Fibroblast of the aortic adventitia (primary cell): ENCODE measurements at places on chromosomes 12 and 14.

GRCh38 chr12:3920351-3921150, 47.4 kb upstream of the PARP11 start:
- DNase-seq, result peak; percentile 4

DNA sequence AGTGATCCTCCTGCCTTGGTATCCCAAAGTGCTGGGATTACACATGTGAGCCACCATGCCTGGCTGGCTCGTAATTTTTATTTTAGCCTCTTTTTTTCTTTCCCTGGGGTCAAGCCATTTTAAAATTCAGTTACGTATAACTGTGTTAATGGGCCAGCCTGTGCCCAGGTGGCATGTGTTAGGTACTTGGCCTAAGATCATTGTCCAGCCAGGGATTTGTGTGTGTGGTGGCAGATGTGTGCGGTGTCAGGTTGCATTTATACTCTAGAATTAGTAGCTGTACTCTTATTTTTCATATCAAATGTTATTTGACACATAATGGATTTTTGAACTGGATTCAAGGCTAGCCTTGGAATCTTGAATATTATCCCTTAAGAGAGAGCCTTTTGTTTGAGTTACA, 69.3 kb downstream of the FBXO34 start:
- no peak for DNase-seq

- DNase-seq, result peak; percentile 6
Observed at GRCh38 chr12:43169115-43169681, 382.8 kb downstream of the ADAMTS20 start.

DNA sequence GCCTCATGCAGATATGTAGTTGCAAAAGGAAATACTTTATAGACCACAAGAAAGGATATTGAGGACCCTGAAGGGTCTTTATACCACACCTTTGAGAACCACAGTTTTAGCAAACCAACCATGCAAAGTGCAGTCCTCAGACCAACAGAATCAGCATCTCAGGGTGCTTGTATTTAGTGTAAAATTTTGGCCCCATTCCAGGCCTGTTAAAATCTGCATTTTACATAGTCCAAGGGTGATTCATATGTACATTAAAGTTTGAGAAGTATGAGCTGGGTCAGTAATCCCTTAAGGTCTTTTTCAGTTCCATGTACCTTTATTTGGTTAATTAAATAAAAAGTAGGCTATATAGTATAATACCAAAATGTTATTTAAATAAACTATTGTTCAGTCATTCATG, 91.2 kb downstream of the WNK1 start:
- DNase-seq, result peak; percentile 21

DNA sequence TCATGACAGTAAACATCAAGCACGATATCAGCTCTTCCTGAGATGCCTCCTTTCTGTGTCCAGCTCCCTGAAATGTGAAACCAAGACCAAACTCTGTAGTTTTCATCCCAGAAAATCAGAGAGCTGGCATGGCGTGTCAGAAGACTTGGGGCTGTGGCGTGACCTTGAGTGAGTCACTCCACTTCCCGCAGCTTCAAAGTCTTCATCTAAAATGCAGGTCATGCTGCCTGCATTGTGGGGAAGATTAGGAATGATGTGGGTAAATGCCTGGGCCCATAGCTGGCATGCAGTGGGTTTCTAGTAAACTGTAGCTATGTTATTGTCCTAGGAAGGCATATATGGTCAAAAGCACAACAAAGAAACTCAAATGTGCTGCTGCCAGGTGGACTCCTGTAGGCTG, 28.8 kb downstream of the OAS2 start:
- peak; percentile 66 for DNase-seq

GRCh38 chr12:97560350-97560749, 97.7 kb downstream of the RMST start:
- no peak for DNase-seq

GRCh38 chr14:33676135-33676566, 274.7 kb downstream of the EGLN3 start:
- DNase-seq, result peak; percentile 56
